Esophagus squamous epithelium (tissue), 5 donors: ENCODE measurements at places on chromosomes 16 and 17.

- DNase-seq = no peak
These were observed 151.1 kb downstream of the AHSP start for GRCh38 chr16:31678649-31679325.

- DNase-seq = no peak
These were observed 26.3 kb downstream of the SMURF2 start for GRCh38 chr17:64635647-64636305.

DNA sequence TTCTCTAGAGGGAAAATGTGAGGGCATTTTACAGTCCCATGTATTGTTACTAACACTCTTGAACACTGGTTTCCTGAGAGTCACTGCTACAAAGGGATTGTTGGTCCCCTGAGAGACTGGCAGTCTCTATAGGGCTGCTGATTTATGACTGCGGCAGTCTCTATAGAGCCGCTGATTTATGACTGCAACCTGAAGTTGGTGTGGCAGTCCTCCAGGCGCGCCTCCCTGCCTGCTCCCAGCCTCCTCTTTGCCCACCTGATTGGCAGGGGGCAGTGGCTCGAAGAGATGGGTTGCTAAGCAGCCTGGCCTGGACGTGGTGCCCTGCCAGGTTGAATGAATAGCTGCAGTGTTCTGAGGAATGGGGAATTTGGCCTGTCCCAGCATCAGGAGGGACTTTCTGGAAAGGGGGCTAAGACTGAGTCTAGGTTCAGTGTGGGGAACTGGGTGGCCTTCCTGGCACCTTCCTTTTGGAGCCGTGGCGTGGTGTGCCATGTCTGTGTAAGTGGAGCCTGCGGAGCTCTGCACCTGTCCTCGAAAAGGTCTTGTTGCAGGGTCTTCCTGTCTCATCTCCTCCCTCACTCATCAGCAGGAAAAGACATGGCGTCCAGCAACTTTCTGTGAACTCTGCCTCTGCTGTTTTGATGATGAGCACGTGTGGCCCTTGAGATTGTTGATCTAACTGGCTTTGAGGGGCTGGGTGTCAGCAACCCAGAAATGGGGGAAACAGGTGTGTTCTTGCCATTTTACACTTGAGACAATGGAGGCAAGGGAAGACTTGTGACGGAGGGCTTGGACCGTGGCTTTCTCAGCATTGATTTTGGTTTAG lies 24.9 kb downstream of the SAP30BP start:
- no peak for DNase-seq

DNA sequence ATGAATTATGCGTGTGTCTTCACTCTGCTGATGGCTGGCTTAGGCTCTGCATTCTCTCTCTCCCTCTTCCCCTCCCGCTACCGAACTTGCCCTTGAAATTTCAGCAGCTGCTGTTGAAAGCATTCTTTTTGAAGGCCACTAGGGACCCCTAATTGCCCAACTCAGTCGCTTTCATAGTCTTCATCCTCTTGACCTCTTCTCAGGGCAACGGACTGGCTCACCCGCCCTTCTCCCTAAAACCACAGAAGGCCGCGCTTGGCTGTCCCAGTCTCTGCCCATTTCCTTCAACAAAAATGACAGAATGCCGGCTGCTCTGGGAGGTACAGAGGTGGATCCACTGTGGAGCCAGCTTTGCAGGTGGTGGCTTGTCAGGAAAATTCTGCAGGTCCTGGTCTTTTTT lies 21.0 kb upstream of the FMNL1 start:
- no peak for DNase-seq

DNA sequence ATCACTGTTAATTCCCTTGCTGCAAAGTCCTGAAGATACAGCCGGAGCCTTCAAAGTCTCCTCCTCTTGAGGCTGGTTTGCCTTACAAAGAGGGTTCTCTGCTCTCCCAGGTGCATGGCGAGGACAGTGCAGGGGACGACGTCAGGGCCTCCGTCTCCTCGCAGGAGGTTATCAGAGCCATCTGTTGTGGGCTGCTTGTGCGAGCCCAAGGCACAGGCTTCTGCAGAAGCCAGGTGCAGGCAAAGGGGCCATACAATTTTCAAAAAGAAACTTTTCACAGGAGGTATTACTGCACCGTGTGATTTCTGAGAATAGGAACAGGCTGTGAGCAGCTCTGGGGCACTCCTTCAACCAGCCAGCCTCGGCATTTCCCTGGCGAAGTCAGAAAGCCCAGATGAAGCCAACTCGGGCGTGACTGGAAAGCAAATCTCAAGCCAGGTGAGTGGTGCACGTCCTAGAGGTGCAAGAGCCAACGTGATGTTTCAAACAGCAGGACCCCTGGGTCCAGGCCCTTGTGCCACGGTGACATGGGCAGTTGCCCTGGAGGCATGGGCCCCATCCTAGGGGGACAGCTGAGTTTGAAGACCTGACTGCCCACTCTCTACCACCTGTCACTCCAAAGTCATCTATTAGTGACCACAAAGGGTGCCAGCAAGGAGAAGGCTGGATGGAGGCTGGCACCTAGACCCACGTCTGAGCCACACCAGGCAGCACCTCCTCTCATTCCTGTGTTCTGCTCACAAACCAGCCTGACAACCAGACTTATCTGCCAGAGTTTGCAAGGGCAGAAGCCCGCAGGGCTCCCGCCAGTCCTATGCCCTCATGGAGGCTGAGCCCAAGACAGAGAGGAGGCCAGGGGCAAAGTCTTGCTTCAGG lies 68.6 kb downstream of the SMPD3 start:
- no peak for DNase-seq

DNA sequence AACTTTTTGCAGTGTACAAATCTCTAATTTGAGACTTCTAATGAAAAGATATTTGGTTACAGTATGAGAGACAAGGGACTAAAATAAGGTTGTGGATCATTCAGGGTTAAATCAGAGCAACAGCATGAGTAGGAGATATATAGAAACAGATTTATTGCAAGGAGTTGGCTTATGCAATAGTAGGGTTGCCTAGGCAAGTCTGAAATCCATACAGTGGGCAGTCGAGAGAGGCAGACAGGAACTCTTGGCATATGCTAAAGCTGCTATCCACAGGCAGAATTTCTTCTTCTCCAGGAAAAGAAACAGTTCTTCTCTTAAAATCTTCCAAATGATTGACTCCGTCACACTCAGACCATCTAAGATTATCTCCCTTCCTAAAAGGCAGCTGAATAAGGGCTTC lies 500.8 kb downstream of the MAF start:
- DNase-seq = no peak

GRCh38 chr16:47664653-47665325 lies 203.7 kb downstream of the PHKB start:
- no peak for DNase-seq

DNA sequence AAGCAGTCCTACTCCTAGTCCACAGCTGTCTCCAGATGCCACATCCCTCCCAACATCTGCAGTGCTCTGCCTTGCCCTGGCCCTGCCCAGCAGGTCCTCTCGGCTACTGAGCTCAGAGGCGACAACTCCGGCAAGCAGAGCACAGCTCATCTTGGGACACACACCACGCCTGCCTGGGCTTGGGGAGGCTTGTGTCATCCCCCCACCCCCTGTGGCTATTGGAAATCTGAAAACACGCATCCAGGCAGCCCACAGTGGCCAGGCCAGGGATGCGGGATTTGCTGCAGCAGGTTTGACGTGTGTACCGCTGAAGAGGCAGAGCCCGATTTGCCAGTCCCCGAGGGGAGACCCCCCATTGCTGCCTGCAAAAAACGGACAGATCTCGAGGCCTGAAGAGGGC lies 25.4 kb downstream of the MXRA7 start:
- DNase-seq = no peak

DNA sequence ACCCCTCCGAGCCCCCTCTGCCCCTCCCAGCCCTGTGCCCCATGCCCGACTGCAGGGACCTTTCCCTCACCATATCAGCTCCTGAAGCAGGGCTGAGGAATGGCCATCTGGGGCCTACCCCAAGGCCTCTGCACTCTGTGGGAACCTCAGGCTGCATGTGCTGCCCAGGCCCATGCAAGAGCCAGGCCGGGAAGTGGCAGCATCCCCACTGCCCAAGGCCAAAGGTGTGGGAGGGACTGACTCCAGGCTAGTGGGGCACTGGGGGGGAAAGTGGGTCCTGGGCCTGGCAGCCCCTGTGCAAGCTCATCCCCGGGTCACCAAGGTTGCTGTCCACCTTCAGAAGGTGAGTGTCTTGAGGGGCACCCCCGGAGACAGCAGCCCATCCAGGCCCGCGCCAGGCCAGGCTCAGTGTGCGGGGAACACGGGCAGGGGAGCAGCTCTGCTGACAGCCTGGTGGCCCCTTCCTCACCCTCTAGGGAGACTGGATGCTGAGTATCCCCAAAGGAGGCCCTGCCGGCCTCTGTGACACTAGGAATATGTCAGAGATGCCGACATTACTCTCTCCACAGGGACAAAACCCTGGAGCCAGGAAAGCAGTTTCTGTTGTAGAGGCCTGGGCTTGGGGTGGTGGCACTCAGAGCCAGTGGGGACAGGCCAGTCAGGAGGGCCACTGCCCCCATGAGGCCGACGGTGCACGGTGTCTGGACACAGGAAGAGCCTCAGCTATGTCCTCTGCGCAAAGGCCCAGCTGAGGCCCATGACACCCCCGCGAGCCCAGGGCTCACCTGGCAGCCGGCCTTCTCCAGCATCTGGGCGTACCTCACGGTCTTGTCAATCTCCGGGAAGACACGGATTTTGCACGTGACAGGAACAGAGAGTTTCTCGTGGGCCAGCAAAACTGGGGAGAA lies 3.3 kb downstream of the DUS1L start:
- DNase-seq = no peak
